Activated CD8-positive, alpha-beta memory T cell treated with anti-CD3 and anti-CD28 coated beads, Interleukin-2, amount 50 U/mL, for 4 hours (primary cell): ENCODE measurements at places on chromosomes 4 and X.

DNA sequence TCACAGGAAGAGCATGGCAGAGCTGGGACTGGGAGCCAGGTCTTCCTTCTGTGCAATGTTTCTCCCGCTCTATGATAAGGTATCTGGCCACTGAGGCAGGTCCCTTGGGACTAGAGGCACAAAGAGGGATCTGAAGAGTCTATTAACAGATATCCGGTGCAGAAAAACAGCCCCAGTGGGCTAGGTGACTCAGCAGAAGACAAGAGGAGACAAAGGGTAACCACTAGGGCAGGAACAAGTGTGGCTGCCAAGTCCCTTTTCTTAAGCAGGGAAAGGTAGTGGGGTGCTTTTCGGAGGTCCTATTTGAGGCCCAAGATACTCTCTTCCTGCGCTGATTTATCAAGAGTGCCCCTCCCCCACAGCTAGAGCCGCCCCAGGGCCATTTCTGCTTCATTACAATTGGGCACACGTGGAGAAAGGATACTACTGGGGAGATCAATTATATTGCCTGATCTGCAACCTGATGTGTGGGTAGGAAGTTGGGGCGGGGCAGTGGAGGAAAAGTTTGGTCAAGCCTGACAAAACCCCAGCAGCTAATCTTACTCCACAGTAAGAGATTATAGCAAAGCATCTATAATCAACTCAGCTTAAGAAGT lies at the start of gene DGAT2L6:
Gene DGAT2L6, plus strand, starts transcription at position 546 of the 596 bp plus-strand sequence. CDS start 100 bp downstream, outside the sequence.
- no peak for DNase-seq

DNA sequence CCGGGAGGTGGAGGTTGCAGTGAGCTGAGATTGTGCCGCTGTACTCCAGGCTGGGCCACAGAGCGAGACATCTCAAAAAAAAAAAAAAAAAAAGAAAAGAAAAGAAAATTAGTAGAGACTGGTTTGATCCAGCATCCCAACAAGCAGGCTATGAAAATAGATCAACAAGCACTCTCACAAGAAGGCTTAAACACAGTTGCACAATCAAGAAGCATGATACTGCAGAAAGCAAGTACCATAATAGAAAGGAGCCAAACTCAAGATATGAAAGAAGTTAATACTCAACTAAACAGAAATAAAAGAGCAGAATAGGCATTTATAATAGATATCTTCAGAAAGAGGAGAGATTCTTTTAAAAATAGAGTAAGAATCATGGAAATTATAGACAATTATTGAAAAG lies 10.6 kb downstream of the TLR6 start:
- no peak for DNase-seq

DNA sequence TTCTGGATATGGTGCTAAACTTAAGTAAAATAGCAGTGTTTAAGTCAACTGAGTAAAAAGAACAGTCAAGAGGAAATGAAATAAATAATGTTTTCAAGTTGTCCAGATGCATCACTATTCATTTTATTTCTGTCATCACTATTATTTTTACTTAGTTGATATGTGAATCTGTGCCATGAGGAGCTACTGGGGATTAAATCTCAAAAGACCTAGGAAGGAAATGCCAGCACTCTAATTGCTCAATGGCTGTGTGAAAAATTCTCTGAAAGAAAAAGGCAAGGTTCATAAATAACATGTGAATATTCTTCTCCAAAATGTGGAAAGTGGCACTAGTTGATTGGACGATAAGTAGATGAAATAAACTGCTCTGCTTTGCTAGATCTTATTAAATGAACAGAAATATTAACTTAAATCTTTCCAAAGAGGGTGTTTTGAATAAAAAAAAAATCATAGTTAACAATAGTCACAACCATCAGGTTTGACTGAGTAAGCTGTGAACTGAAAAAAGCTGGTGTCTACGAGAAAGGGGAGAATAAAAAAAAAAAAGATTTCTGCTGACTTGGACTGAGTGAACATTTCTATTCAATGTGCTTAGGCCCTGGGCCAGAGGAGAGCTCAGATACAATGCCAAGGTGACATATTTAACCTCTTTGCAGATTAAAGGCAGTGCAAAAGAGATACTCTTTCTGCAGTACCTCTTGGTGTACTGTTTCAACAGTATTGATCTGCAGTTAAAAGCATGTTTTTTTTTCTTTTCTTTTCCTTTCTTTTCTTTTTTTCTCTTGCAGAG lies 1.6 kb downstream of the SPARCL1 start:
- no peak for DNase-seq

DNA sequence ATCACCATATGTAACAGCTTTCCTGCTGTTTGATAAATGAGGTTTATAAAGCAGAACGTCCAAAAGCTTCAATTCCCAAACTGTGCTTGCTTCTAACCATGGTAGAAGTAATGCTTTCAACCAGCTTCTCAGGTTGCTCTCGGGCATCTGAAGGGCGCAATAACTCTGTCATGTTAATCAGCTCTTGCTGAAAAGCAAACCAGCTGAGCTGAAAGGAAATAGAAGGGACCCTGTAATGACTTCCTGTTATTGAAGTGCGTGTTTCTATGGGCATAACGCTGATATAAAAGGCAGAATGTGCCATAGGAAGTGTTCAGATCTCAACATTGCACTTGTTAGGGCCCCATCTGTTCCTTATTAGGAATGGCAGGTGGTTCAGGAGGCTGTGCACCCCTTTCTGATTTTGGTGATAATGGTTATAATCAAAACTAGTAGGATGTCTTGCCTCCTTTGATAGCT lies 21.2 kb downstream of the HERC3 start:
- DNase-seq: no peak

DNA sequence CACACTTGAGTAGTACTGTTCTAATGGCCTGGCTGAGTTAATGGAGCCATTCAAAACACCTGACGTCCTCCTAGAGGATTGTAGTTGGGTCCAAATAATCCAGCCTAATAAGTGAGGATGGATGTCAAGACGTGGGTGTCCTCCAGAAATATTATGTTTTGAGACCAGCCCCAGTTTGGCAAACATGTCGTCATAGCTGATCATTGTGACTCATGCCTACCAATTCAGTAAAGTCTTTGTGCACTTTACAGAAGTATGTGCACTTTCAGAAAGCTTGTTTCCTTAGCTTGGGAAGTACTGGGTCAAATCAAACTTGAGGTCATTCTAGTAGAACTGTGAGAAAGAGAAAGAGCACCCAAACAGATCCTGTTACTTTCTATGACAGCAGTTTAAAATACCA lies 37.6 kb upstream of the GLRA2 start:
- DNase-seq: no peak

DNA sequence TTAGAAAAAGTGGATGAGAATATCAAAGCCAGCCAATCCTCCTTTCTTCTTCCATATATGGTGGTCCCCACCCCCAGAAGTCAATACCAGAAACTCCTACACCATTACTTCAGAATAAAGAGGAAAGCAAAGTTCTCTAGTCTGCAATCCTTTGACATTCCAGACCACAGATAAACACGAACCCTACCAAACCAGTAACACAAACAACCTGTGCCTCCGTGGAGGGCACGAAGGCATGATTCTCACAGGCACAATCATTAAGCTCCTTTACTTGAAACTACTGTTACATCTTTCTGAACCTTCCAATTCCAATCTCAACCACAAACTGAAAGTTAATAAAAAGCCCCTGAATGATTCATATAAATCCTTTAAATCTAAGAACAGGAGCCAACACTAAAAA lies 16.3 kb downstream of the MAML3 start:
- no peak for DNase-seq

GRCh38 chr4:132998585-132999230 lies 150.4 kb upstream of the PCDH10 start:
- DNase-seq: no peak

- no peak for DNase-seq
These were observed 61.9 kb upstream of the CLDN34 start for GRCh38 chrX:9905288-9905687.
